ENCODE measurements at places on chromosomes 4 and X.

DNA sequence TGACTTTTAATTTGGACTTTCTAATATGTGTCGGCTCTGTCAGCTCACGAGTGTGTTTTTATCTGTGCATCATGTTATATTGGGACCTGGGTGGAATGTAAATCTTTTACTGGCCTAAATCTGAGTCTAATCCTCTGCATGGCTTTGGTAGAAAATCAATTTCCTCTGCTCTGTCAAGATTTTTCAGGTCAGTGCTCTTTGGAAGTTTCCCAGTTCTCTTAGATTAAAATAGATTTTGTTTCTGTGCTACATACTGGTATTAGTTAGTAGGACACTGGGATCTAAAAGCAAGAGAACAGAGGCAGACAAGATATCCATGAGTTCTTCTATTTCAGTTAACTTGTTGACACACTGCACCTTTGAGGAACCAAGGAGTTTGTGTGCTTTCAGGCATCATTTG is 39.7 kb downstream of the REPS2 start:
- no peak for DNase-seq

DNA sequence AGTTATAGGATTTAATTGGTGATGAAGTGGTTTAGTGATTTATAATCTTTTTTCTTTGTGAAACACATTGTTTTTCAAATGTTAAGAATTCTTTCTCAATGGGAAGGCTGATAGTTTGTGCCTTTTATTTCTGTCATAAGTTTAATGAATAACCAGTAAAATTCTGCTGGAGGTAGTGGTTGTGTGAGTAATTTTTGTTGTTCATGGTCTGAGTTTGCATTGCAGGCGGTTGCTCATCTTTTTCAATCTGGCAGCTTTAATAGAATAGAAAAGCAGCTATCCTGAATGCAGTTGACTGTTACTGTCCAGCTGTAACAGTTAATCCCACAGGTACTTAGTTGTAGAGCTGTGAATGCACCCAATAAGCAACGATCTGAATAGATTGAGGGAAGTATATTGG is 215.6 kb upstream of the AFF2 start:
- DNase-seq = no peak

DNA sequence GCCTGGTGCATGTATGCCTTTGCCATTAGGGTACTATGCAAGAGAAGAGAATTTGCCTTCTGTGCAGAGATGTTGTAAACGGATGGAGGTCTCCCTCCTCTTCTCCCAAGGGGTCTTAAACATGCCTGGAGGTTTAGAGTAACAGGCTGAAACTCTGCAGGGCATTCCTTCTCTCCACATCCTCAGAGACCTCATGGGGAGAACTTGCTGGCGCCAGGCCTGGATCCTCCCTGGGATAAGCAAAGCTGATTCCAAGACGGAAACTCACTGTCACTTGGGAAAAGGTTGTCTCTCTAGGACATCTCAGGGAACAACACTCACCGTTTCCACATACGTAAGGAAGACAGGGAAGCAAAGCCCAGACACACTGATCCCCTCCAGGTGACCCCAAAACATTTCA is 76.9 kb upstream of the GPM6B start:
- no peak for DNase-seq

GRCh38 chr4:27023366-27023765 is 162.7 kb downstream of the STIM2 start:
- no peak for DNase-seq

GRCh38 chr4:41318839-41319530 is 62.3 kb downstream of the UCHL1 start:
- DNase-seq = no peak

DNA sequence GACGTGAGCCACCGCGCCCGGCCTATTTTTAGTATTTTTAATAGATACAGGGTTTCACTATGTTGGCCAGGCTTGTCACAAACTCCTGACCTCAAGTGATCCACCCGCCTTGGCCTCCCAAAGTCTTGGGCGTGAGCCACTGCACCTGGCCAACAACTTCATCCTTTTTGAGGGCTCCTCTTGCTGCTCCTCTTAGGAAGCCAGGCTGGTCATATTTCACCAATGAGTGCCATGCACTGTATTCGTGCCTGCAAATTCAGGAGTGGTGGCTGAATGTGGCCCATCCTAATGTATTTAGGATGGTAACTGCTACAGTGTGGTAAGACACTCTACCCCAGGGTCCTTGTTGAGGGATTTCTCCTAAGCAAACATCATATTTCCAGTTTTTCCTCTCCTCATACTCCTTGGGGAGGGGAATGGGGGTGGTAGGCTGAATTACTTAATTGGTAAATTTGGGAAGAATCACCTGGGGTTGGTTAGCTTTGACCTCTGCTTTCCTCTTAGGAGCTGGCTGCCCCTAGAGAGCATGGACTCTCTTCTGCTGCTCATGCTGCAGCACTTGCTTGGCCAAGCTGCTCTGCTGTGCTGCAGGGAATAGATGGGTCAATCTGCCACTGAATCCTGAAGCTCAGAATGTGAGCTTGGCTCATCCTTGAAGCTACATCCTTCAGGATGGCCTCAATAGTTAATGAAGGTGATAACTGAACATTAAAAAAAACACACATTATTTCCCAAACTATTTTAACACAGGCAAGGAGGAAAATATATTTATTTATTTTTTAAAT is 167.4 kb downstream of the HS3ST1 start:
- DNase-seq = no peak

DNA sequence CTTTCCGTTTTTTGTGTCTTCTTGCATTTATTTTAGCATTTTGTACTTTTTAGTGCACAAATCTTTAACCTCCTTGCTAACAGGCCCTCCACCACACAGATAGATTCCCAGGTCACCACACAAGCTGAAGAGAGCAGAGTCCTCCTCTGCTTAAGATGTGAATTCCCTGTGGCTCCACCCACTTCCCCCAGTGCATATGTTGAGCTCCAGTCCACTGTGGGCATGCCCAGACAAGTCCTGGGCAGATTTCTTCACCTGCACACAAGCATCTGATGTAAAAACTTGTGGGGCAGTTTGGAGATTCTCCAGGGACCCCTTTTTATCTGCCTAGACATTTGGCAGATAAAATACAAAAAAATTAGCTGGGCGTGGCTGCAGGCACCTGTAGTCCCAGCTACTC is 19.8 kb upstream of the PASD1 start:
- DNase-seq = no peak

DNA sequence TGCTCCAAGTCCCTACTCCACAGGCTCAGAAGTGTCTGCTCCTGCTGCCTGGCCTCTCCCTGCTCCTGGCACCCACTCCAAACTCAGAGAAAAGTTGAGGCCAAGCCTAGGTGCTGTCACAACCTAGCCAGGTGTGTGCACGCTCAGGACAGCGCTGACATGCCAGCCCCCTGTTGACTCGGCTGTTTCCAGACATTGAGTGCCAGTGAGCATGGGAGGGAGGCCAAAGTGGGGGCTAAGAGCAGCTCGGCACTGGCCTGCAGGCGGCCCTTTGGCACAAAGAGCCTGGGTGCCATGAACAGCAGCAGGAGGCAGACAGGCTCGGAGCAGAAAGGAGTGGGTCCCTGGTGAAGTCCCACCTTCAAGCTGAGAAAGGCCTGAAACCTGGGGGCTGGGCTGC is 79.6 kb upstream of the DDX60 start:
- no peak for DNase-seq

- DNase-seq = no peak
Measured at GRCh38 chr4:159232465-159233106, 129.7 kb downstream of the RAPGEF2 start.

- no peak for DNase-seq
Measured at GRCh38 chr4:127174616-127175015, 458.1 kb upstream of the INTU start.

- no peak for DNase-seq
Measured at GRCh38 chrX:21781525-21781924, 23.6 kb upstream of the SMPX start.

GRCh38 chr4:113952452-113953029 is 26.9 kb downstream of the ARSJ start:
- DNase-seq = peak; percentile 9

GRCh38 chr4:111064342-111064993 is 441.6 kb upstream of the PITX2 start:
- DNase-seq = no peak

DNA sequence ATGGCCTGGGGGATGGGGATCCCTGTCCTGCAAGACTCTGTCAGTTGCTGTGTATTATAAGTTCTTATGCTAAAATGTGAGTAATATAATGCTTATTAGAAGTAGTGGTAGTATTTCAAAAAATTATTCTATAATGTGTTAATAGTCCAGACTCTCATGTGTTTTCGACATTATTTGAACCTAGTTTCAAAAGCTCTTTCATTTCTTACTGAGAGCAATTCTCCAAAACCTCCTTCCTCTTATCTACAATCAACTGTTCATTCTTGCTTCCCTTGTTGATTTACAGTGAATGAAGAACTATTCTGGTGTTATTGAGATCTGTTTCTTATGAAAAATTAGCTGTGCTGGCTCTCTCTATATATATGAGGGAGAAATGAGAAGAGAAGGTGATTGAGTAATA is 32.9 kb upstream of the PTPN13 start:
- no peak for DNase-seq

DNA sequence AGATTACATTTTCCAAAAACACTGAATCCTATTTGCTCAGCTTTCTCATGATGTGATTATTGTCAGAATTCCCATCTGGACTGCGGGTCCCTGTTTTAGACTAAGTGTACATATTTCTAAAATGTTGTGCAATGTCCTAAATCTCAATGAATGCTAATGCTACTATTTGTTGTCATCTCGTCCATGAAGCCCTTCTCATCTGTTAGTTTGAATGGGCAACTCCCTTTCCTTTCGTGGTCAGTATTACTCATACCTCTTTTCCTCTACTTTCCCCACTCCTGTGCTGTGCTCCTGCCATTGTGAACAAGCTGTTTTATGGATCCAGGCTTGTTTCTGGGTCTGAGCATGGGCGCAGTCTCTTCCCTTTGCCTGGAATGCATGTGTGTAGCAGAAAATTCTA is 91.0 kb downstream of the MID1 start:
- no peak for DNase-seq

GRCh38 chr4:112270640-112271421 is 14.9 kb downstream of the TIFA start:
- DNase-seq = no peak

- DNase-seq = no peak
Measured at GRCh38 chr4:89334830-89335229, 27.2 kb upstream of the GPRIN3 start.

GRCh38 chr4:170853422-170854021 is 763.8 kb upstream of the AADAT start:
- no peak for DNase-seq

DNA sequence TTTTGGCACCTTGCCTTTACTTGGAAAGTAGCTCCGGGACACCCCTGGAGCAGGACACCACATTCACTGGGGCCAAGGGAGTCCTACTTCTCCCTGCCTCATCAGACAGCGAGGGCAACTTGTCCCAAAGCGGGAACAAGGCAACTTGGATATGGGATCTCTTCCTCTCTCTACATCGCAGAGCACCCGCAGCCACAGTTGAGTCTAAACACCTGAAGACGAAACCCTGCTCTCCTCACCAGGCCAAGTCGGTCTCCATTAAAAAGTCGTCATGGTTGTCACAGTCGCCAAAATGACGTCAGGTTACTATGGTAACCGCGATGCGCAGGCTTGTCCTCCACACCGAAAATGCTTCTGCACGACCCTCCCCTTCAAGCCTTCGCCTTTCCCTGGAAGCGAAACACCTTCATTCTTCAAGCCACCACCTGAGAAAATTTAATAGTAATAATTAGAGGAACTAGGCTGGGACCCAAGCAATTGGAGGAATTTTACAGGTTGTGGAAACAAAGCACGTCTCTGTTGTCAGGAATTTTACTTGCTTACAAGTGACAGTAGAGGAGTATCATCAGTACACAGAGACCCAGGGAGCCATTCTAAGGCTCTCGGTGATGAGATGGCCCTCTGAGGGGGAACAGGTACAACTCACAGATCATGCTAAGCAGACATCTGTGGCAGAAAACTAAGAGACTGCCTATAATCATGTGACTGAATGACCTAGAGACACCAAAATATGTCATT is 30.5 kb upstream of the TCEAL4 start:
- peak; percentile 33 for DNase-seq

DNA sequence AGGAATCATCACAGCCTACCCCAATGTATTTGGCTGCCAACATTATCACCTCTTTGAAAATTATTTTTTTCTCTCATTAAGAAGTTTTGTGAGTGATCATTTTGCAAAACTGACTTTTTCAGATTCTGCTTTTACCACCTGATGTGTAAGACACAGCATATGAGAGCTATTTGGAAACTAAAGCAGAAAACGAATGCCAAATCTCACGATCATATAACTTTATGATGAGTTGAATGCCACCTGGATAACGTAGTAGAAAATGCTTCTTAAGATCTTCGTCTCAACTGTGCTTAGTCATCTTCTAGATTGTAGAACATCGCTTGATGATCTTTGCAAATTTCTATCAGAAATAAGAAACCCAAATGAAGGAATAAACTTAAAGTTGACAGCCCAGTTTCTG is 21.3 kb upstream of the GRXCR1 start:
- no peak for DNase-seq

GRCh38 chr4:47468706-47469365 is 5.3 kb upstream of the COMMD8 start:
- no peak for DNase-seq

- DNase-seq = no peak
Measured at GRCh38 chr4:17722356-17722700, 59.1 kb downstream of the FAM184B start.

- no peak for DNase-seq
Measured at GRCh38 chr4:87882861-87883260, 50.1 kb downstream of the MEPE start.

DNA sequence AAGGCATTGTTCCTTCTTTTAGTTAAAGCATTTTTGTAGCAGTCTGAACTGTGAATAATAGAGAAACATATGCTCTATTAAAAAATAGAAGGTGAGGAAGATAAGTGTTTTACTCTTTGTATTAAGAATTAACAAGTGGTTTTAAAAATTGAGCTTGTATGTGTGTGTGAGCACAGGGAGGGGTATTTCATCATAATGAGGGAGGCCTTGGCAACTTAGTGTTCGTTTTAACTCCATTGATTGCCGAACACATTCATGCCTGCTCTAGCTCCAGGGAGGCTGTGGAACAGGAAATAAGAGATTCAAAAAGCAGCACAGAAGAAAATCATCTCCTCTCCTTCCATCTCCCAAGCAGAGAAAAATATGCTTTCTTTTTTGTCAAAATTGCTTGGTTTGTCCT is 14.8 kb downstream of the SHROOM3 start:
- DNase-seq = no peak

- no peak for DNase-seq
Measured at GRCh38 chrX:110055616-110056015, 52.7 kb downstream of the TMEM164 start.

- DNase-seq = no peak
Measured at GRCh38 chr4:86891762-86892635, at the start of gene C4orf36. Gene C4orf36 (minus strand): TSS chr4:86892422. CDS start chr4:86891520, 902 bp downstream.

DNA sequence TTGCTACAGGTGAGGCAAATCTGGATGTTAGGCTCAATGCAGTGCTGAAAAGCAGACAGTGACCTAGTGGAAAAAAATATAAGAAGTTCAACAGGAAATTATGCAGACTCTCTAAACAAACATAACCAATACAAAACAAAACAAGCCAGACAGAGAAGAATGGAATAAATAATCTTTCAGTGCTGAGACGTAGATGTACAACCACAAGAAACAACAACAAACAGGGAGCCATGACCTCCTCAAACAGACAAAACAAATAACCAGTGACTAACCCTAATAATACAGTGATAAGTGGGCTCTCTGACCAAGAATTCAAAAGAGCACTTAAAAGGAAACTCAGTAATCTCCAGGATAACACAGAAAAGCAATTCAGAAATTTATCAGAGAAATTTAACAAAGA is 239.3 kb downstream of the SLC39A8 start:
- DNase-seq = no peak
